Erythroblast (primary cell): ENCODE measurements at places on chromosomes 16 and 17.

GRCh38 chr17:74641224-74641957 is 17.9 kb upstream of the CD300E start:
- no peak for DNase-seq

GRCh38 chr17:55140809-55141208 is 124.0 kb upstream of the HLF start:
- DNase-seq = no peak

GRCh38 chr17:2734939-2735338 is 14.5 kb downstream of the CCDC92B start:
- no peak for DNase-seq

DNA sequence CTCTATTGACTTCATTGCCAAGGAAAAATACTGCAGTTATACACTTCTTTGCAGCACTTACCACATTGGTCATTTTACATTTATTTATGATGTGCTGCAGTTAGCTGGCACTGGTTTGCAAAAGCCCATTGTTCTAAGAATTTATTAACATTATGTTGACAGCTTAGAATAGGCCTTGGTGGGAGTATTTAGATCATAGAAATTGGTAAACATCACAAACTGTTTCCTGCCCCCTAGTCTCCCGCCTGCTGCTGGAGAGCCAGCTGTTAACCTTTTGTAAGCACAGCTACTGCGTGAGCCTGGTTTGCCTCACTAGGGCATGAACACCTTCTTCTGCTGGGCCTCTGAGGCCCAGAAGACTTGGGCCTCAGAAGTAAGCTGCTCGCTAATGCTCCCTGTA is 651.4 kb upstream of the GOT2 start:
- no peak for DNase-seq
